ENCODE measurements at places on chromosomes 4 and X.

- no peak for DNase-seq
These were observed 206.0 kb downstream of the BCOR start for GRCh38 chrX:39891781-39892180.

DNA sequence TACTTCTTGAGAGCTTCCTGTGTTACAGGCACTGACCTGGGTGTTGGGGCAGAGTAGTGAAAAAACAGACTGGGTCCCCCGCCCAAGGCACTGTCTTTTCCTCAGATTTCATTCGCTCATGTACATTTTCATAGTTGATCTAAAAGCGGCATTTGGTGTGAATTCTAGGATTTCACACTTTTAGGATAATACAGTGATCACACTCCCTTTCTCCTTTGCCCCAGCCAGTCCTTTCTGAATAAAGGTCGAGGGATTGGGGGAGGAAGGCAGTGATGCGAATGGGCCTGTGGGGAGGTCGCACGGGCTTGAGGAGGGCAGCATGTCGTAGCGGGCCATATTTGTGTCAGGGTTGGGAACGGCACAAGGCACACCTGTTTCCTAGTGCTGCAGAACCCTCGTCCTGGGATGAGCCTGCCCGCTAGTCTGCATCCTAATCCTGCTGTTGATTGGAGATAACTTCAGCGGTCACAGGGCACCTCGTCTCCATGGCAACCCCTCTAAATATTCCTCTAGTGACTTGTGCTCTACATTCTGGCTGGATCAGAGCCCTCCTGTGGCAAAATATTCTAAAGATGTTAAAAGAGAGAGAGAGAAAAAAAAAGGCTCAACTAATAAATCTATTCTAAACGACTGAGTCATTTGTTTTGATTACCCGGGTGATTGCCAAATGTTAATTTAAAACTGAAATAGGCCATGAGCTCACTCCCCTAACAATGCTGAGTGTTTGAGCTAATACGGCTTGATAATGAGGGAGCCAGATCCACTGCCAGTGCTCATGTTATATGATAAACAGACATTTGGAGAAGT is 21.8 kb downstream of the FHL1 start:
- DNase-seq, result no peak

- no peak for DNase-seq
These were observed 34.7 kb downstream of the P2RY10 start for GRCh38 chrX:78979789-78980464.

- DNase-seq, result no peak
These were observed 55.4 kb downstream of the HUWE1 start for GRCh38 chrX:53631156-53631555.

- no peak for DNase-seq
These were observed 321.9 kb downstream of the CFAP47 start for GRCh38 chrX:36241397-36241796.

DNA sequence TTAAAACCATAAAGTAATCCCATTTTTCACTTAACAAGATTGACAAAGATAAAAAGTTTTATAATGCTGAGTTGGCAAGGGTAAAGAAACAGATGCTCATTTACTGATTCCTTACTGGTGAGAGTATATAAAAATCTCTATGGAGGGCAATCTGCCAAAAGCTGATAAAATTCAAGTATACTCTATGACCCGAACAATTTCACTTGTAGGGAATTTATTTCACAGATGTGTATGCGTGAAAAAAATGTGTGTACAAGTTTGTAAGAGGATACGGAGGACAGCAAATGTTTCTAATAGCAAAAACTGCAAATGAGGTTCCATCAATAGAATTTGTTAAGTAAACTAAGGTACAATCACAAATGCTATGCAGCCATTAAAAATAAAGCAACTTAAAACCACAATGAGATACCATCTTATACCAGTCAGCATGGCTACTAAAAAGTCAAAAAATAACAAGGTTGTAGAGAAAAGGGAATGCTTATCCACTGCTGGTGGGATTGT is 23.4 kb downstream of the DHX15 start:
- DNase-seq, result no peak

DNA sequence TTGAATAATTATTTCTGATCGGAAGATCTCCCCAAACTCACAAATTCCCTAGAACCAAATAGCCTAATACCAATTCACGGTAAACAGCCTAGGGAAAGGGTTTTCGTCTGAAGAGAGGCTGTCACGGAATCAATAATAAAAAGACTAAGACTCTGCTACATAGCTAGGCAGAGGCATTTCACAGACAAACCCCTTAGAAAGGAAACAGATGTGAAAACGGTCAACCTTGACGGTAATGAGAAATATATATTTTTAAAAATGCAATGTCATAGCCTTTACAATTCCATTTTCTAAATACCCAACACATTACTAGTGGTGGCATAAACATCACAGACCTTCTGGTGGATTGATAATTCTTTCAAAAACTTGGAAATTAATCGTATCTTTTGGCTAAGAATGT is 28.4 kb downstream of the PROM1 start:
- DNase-seq, result no peak

GRCh38 chr4:112318239-112319142 is 21.3 kb downstream of the ALPK1 start:
- no peak for DNase-seq

DNA sequence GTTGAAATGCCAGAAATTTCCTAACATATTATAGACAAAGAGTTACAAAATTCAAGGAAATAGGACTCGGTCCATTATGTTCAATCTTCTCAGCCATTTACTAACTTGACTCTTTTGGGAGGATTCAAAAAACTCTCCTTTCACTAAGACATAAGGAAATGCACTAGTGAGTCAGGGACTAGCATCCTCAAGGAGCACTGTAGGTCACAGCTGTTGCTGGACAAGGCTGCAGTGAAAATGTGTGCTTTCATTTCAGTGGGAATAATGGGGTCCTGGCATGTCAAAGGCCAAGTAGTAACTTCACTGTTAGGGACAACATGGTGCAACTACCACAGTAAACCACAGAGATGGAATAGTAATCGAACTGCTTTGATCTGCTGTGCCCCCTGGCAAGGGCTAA is 56.9 kb upstream of the ABCG2 start:
- DNase-seq, result no peak

GRCh38 chrX:348461-349117 is 30.0 kb upstream of the GTPBP6 start:
- no peak for DNase-seq

- DNase-seq, result no peak
These were observed 218.5 kb upstream of the FGF13 start for GRCh38 chrX:138929926-138930582.

GRCh38 chr4:182235021-182235795 is 8.0 kb upstream of the TENM3 start:
- no peak for DNase-seq

- no peak for DNase-seq
These were observed 3.4 kb downstream of the PRPS2 start for GRCh38 chrX:12794654-12795053.

DNA sequence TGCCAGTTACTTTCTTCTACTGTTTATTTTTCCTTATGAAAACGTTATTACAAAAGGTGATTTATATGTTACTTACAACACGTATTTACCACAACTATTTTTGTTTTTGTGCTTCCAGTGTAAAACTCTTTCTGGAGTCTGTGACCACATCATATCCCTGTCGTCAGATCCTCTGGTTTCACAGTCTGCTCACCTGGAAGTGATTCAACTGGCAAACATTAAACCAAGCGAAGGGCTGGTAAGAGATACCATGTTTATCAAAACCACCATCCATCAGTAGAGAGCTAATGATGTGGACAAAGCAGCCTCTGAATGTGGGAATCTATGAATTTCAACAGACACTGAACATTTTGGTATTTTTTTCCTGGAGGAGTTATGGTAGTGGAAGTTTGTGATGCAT is 116.1 kb downstream of the CNKSR2 start:
- DNase-seq, result no peak

DNA sequence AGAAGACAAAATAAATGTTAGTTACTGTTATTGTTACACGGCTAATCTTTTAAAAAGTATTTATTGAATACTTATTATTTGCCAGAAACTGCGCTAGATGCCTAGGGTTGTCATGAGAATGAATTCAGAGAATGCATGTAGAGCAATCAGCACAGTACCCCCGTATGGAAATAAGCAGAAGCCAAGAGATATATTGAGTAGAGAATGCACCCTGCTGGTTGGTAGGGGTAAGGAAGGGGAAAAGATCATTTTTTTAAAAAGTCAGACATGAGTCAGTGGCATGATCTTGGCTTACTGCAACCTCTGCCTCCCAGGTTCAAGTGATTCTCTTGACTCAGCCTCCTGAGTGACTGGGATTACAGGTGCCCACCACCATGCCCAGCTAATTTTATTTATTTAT is 13.1 kb upstream of the DRP2 start:
- DNase-seq, result no peak

GRCh38 chr4:87151730-87152129 is 68.7 kb downstream of the KLHL8 start:
- DNase-seq, result no peak

- DNase-seq, result no peak
These were observed 93.4 kb downstream of the REPS2 start for GRCh38 chrX:17039826-17040225.

GRCh38 chrX:107448998-107449835 is at the start of gene FRMPD3:
Gene FRMPD3, plus strand, starts transcription at chrX:107449652. Its CDS starts 76,937 bp downstream, at chrX:107526589.
- no peak for DNase-seq

DNA sequence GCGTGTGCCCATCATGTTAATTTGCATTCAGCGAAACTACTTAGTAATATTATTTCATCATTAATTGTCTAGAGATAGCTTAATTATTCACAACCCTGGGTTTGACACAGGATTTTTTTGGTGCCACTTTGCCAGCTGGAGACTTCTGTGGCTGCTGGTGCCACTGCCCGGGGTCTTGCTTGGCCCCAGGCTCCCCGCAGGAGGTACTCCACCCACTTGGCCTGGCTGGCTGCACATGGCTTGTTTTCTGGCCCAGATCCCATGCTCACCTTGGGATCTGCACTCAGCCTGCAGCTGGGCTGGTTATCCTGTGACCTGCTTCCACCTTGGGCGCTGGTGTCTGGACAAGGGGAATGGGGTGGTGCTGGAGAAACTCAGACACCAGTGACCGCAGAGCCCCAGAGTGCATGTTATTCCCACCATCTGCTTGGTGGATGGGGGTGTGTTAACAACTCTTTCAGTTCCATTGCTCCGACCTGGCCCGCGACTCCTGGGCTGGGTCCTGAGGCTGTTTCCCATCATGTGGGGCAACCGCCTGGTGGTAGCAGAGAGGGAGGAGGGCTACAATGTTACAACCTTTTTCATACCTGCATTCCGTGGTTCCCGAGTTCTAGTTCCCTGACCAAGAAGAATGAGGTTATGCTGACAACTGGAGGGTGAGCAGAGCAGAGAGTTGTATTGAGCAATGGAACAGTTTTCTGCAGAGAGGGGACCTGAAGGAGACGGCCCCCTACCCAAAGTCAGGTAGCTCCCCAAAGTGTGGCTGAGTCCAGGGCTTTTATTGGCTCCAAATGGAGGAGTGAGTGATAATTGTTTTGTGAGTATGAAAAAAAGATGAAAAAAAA is 1950.0 kb upstream of the IGFBP7 start:
- no peak for DNase-seq

DNA sequence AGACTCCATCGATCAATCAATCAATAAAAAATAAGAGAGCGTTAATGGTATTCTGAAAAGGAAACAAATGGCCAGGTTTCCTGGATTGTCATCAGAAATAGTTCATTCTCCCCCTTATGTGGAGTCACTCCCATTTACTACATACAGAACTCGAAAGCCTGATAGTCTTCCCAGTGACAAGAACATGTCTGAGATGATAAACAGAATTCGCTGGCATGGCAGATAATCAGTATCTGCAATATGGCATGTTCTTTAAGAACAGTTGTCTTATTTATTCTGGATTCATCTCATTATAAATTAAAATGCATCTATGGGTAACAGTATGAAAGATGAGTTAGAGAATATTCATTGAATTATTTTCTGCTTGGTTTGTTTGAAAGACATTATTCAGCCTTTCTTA is 61.4 kb downstream of the LRP2BP start:
- no peak for DNase-seq

GRCh38 chr4:166662266-166662843 is 571.9 kb downstream of the SPOCK3 start:
- no peak for DNase-seq

- no peak for DNase-seq
These were observed 336.4 kb upstream of the NOCT start for GRCh38 chr4:138678985-138679746.

DNA sequence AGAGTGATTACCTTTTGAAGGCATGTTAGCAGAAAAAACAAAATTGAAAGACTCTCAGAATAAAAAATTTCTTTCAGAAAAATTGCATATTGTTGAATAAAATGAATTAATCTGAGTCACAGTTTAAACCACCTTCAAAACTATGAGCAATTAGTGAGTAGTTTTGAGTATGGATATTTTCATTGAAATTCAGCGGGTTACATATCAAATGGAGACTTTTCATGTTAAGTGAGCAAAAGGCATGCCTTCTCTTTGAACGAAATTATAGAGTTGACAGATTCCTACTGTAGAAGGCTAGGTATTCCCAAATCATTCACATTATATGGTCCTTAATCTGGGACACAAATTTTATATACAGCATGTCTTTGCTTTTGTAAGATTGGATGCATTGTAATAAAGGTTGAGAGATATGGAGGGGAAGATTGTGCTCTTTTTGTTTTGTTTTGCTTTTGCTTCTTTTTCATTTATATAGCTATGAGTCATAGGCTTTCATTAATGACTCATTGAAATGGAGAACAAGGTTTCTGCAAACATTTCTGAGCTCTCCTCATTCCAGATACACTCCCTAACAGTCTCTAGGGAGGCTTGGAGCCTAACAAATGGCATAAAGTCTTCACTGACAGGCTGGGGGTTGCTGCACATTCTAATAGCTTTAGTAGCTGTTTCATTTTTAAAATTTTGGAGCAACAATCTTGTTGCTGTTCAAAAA is 21.6 kb downstream of the PCDH18 start:
- no peak for DNase-seq

- DNase-seq, result no peak
These were observed 13.5 kb upstream of the ASMTL start for GRCh38 chrX:1466232-1466661.

- DNase-seq, result no peak
These were observed 575.7 kb downstream of the SPOCK3 start for GRCh38 chr4:166658585-166658984.

GRCh38 chr4:39259571-39260330 is 77.4 kb downstream of the WDR19 start:
- DNase-seq, result no peak

- no peak for DNase-seq
These were observed 31.4 kb downstream of the BEX3 start for GRCh38 chrX:103407776-103408175.

DNA sequence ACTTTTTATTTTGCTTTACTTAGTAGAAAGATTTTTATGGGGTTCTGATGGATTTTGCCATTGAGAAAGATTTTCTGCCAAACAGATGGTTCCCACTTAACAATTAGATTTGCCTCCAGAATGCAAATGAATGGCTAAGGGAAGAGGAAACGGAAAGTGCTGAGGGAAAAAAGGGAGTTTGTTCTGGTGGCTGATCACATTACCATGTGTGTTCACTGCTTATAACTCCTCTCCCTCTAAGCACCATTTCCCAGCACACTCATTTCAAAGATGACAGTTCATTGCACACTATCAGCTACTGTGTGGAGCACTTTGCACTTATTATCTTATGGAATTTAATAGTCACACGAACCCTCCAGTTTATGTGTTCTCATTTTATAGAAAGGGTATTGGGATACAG is 68.0 kb upstream of the GRID2 start:
- no peak for DNase-seq

DNA sequence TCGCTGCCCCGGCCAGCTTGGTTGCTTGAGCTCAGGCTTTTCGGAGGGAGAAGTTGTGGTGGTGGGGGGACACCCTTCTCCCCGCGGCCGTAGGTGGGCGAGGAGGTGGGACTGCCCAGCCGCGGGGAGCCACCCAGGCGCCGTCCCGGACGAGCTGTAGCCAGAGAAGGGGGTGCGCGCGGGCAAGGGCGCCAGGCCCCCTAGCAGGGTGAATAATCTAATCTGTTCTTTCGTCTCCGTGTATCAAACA is 3.1 kb downstream of the MID1IP1 start:
- DNase-seq, result no peak
